ENCODE measurements at places on chromosomes 3 and 15.

- DNase-seq, result no peak
Measured at GRCh38 chr15:101662203-101662602, 10.0 kb upstream of the TM2D3 start.

- no peak for DNase-seq
Measured at GRCh38 chr3:114562557-114562956, 268.7 kb downstream of the TIGIT start.

DNA sequence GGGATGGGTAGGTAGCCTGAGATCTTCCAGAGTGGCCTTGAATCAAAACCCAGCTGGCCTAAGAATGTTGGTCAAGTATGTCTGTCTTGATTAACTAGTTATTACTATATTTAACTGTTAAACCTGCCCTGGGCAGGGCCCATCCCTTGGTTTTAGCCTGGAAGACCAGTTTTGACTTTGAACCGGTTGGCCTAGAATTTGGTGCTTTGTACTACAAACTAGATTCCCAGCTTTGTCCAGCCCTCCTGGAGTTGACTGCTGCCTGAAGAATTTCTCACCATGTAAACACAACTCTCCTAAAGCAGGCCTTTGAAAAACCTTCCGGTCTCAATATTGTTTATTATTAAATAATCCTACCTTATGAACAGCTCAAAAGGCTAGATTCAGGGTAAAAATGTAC, 16.0 kb downstream of the C15orf62 start:
- DNase-seq, result no peak

DNA sequence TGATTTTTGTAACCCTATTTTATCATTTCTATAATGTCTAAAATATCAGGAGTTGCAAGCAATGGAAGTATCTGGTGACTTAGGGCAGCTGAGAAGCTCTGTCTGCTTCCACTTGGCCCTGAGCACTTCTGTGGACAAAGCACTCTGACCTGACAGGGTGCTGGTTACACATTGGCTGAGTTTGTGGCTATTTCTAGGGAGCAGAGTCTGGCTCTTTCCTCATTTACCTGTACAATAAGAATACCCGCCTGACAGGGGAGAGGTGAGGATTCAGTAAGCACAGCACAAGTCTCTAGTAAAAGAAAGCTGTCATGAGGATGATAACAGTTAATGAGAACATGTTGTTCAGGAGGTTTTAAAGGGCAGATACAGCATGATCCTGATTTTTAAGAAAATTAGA, 33.3 kb upstream of the SPESP1 start:
- DNase-seq, result no peak

All from cerebellar nuclear complex (tissue), 1 donor.